Retinal pigment epithelial cell (primary cell): ENCODE measurements at places on chromosomes 1 and 21.
A peak's percentile ranks its signal among the peaks of the same experiment; 100 is the strongest.

- no peak for DNase-seq
Observed at GRCh38 chr1:9763914-9764313, 59.9 kb downstream of the CLSTN1 start.

GRCh38 chr21:33518899-33519298, 23.0 kb downstream of the GART start:
- DNase-seq: no peak

- DNase-seq: no peak
Observed at GRCh38 chr1:53681977-53682685, 56.8 kb downstream of the GLIS1 start.

DNA sequence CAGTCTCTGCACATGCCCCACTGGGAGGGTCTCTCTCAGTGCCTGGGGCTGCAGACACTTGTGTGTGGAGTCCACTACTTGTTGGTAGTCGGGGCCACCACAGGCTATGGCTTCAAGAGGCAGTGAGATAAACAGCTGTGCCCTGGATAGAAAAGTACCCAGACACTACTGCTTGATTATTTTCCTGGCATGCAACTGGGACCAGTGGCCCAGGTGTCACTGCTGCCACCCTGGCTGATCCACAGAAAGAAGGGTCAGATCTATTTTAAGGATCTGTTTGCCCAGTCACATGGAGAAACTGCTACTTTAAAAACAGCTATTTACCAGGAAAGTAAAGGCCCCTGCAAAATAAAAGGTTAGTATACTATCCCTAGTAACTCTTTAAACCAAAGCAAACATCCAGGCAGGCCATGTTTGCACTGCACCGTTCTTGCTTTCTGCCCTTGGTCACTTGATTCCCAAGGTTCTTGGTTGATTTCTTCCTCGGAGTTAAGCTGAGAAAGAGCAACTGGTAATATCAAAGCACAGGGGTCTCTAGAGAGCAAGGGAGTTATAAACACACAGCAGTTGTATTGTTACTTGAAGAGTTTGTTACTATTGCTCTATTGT, 99.9 kb downstream of the GLUL start:
- no peak for DNase-seq

GRCh38 chr1:30914931-30915330, 6.4 kb upstream of the SDC3 start:
- DNase-seq: no peak

DNA sequence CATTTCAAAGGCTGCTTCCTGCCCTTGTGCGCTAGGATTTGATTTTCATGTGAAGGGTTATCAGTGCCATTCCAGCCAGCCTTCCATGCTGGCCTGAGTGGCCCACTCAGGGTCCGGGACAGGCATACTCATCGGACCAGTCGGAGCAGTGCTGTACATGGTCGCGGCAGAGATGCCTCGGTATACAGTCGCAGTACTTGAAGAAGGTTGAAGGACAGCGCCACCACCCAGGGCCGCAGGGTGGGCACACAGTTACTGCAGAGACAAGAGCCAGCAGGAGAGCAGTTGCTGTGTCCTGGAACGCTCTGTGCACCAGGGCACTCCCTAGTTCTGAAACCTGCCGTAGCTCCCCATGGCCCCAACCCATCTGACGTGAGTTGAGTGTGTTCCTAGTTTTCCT, 9.1 kb downstream of the LDLRAD1 start:
- no peak for DNase-seq

- DNase-seq: peak; percentile 75
Observed at GRCh38 chr1:185570962-185571361, 163.2 kb upstream of the HMCN1 start.

- DNase-seq: no peak
Observed at GRCh38 chr1:89866568-89866967, 45.7 kb downstream of the LRRC8D start.

- DNase-seq: no peak
Observed at GRCh38 chr1:17515902-17516301, 23.6 kb upstream of the ARHGEF10L start.

GRCh38 chr1:212669102-212669501, 30.5 kb downstream of the BATF3 start:
- DNase-seq: no peak

DNA sequence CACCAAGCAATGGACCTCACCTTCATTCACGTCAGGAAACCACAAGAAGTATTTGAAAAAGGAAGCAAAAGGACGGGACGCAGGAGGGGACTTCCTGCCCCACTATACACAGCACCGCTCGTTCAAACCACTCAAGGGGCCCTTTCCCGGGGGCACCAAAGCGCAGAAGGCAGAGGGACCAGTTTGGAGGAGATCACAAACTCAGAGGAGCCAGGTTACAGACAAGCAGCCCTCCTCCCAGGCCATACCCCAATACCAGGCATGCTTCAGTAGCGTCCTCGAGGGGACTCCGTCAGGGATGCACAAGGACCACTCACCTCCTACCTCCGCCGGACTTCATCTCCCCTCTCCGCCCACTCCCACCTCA, 685 bp downstream of the CRTC2 start:
- no peak for DNase-seq

GRCh38 chr1:231359113-231359512, 21.0 kb downstream of the SPRTN start:
- no peak for DNase-seq

DNA sequence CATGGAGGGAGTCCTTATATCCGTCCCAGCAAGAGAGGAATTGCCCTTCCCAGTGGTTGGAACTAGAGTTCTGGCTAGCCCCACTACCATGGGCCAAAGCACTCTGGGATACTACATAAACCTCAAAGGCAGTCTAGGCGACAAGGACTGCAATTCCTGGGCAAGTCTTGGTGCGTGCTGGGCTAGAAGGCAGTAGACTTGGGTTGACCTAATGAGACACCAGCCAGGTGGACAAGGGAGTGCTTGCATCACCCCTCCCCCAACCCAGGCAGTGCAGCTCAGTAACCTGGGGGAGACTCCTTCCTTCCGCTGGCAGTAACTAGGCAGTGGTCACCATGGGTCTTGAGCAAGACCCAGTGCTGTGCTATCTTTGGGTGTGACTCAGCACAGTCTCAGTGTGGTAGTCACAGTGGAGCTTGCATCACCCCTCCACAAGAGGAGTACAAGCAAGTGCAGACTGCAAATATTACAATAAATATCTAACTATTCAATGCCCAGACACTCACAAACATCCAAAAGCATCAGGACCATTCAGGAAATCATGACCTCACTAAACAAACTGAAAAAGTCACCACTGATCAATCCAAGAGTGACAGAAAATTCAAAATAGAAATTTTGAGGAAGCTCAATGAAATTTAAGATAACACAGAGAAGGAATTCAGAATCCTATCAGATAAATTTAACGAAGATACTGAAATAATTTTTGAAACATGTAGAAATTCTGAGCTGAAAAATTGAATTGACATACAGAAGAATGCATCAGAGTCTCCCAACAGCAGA, 84.7 kb upstream of the LYPLAL1 start:
- peak; percentile 72 for DNase-seq

- DNase-seq: no peak
Observed at GRCh38 chr1:228001738-228002535, 4.9 kb upstream of the WNT3A start.

GRCh38 chr1:167617153-167618147, 12.6 kb upstream of the RCSD1 start:
- DNase-seq: no peak

- DNase-seq: no peak
Observed at GRCh38 chr1:192059407-192059806, 98.9 kb upstream of the RGS18 start.

DNA sequence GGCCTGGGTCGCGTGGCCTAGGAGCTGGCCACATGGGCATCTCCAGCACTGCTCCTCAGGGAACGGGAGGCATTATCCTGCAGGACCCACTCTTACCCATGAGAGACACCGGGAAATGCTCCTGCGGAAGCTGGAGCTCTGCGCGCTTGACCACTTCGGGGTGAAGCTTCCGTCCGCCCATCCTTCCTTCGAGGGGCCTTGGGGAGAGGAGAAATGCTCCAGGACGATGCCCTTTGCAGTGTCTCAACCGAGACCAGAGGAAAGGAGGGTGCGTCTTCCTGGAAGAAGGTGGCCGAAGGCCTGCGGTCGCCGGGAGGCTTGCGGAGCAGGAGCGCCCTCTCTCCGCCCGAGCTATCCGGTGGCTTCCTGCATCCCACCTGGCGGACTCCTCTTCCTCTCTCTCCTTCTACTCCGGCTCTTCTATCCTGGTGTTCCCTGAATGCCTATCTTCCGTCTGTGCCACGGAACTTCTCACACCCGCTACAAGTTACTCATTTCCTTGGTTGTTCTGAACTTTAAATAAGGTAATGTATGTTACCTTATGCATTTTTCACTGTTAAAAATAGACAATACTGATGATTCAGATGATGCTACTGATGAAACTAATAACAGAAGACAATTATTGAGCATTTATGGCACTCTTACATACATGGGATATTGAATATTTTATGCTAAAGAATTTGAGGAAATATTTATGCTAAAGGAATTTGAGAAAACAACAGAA, 91.4 kb downstream of the PRKAB2 start:
- DNase-seq: no peak

- peak; percentile 96 for DNase-seq
Observed at GRCh38 chr1:106798991-106799390, 257.5 kb upstream of the PRMT6 start.

GRCh38 chr1:113396585-113396984, 6.3 kb downstream of the MAGI3 start:
- DNase-seq: peak; percentile 89

- DNase-seq: no peak
Observed at GRCh38 chr1:220882061-220882891, 3.0 kb downstream of the HLX start.

DNA sequence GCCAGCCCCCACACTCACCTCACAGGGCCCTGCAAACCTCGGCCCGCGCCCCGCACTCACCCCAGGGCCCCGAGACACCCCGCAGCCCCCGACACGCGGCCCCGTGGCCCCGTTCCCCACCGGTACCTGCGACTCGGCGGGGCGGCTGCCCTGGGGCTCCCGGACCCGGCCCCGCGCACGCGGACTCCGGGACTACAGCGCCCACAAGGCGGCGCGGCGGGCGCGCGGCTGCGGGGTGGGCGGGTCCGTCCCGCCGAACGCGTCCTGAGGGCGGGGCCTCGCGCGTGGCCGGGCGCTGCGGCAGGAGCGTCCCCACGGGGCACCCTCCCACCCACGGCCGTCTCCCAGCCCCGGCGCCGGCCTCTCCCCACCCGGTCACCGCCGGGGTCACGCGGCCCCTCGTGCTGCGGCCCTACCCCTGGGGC, at the start of gene SLC19A1:
Gene SLC19A1, minus strand, starts transcription at position 199 of the 425 bp plus-strand sequence. CDS start 4,481 bp downstream, outside the sequence.
- no peak for DNase-seq

DNA sequence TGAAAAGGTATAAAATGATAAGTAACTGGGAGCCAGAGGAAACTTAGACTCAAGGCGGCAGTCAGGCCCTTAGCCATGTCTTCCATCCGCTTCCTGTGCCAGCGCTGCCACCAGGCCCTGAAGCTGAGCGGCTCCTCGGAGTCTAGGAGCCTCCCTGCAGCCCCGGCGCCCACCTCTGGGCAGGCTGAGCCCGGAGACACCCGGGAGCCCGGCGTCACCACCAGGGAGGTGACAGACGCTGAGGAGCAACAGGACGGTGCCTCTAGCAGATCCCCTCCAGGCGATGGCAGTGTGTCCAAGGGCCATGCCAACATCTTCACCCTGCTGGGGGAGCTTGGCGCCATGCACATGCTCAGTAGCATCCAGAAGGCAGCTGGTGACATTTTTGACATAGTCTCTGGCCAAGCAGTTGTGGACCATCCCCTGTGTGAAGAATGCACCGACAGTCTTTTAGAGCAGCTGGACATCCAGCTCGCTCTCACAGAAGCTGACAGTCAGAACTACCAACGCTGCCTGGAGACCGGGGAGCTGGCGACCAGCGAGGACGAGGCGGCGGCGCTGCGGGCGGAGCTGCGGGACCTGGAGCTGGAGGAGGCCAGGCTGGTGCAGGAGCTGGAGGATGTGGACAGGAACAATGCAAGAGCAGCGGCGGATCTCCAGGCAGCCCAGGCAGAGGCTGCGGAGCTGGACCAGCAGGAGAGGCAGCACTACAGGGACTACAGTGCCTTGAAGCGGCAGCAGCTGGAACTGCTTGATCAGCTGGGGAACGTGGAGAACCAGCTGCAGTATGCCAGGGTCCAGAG, at the start of gene BECN2:
Gene BECN2, plus strand, starts transcription at position 76 of the 803 bp plus-strand sequence. Its CDS starts 0 bp downstream, at position 76.
- no peak for DNase-seq

- no peak for DNase-seq
Observed at GRCh38 chr1:36223381-36223995, 755 bp upstream of the THRAP3 start.

GRCh38 chr1:89516055-89516454, 8.6 kb upstream of the LRRC8B start:
- no peak for DNase-seq

DNA sequence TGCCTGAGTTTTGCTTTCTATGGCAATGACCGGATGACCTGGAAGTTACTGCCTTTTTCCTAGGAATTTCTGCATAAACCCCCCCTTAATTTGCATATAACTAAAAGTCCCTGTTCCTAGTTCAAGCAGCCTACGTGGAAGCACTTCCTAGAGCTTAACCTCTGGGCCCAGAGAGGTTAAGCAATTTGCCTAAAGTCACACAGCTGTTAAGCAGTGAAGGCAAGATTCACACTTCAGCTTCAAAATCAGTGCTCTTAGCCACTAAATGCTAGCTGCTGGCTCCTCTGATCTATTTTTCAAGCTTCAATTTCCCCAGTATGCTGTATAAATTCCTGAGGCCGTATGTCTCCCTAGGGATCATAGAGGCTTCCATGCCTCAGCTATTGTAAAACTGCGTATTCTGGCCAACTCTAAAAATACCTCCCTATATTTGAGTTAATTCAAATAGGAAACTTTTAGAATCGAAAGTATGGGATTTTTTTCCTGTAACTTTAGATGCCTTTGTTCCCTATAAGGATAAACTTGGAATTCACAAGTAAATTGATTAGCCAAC, 53.1 kb upstream of the CD5L start:
- no peak for DNase-seq

DNA sequence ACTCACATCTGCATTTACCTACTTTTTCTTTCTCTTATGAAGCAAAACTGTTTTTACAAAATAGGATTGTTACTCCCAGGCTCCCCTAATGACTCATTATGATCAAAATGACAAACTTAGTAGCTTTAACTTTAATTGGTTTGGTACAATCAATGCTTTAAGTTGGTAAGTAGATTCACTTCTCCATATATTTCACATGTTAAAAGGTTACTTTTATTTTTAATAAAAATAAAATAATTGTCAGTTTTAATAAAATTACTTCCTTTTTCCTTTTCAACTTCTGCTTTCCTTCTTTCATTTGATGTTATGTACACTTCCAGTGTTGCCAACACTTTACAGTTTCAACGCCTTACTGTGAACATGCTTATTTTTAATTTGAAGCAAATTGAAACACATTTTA, 477.6 kb downstream of the SETD4 start:
- DNase-seq: no peak

DNA sequence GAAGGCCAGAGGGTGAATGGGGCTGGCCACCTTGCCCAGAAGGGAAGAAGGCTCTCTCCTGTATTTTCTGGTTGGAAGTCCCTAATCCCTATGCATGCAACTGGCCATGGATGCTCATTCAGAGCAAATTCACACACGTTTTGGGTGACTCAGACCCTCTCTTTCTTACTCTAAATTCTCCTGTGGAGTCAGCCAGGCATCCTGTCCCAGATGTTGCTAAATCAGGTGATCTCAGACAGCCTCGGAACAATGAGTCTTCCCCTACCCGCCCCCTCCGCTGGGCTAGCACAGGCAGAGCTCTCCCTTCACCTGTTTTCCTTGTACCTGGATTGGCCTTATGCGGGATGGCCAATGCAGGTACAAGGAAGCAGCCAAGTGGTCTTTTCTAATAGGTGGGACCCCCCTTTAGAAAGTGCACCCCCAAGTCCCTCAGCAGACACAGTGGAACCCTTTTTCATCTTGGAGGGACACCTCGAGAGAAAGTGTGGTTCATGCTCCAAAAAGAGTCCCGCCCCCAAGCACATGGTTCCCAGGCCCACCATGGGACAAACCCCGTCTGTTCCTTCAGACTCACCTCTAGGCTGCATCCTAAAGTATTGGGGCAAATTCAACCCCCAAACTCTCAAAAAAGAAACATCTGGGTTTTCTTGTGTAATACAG, 8.6 kb downstream of the S100A6 start:
- DNase-seq: no peak
